ENCODE measurements at places on chromosomes 5 and 9.

DNA sequence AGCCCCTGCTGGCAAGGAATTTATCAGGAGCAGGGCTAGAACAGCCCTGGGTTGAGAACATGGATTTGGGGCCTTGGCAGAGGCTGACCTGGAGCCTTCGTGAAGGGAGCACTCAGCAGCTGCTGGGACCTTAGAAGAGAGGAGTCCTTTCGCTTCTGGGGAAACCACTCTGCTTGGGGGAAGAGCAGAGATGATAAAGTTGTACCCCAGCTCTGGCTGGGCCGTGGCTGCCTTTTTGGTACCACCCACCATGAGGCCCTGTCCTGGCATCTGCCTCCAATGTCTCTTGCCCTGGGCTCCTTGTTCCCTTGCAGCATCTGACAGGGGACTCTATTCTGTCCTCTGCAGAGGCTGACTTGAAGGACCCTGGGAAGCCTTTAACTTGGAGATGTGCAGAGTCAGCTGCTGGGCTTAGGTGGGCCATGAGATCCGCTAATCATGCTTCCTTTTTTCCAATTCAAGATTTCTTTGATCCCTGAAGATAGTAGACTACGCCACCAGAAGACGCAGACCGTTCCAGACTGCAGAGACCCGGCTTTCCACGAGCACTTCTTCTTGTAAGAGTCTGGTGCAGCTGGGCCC lies 20.2 kb downstream of the RGS3 start:
- no peak for DNase-seq

DNA sequence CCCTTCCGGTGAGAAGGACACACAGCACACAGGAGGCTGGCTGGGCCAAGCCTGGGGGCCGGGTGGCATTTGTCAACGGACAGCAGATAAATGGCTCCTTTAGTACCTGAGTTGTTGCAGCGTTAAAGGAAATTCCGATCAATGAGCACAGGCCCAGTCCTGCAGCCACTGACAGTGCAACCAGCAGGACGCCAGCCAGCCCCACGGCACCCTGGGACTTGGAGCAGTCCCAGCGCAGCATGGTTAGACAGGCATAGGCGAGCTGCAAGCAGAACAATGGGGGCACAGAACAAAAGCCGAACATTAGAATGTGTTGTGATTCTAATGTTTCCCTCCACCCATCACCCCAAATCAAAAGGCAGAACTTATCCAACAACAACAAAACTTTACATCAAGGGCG lies 39.3 kb downstream of the PTCH1 start:
- DNase-seq = no peak

- DNase-seq = no peak
These were observed at the start of gene ERAP2 for GRCh38 chr5:96876292-96876850. TSS of gene ERAP2 (plus strand) at chr5:96876500. CDS start at chr5:96879686, 3,186 bp downstream.

DNA sequence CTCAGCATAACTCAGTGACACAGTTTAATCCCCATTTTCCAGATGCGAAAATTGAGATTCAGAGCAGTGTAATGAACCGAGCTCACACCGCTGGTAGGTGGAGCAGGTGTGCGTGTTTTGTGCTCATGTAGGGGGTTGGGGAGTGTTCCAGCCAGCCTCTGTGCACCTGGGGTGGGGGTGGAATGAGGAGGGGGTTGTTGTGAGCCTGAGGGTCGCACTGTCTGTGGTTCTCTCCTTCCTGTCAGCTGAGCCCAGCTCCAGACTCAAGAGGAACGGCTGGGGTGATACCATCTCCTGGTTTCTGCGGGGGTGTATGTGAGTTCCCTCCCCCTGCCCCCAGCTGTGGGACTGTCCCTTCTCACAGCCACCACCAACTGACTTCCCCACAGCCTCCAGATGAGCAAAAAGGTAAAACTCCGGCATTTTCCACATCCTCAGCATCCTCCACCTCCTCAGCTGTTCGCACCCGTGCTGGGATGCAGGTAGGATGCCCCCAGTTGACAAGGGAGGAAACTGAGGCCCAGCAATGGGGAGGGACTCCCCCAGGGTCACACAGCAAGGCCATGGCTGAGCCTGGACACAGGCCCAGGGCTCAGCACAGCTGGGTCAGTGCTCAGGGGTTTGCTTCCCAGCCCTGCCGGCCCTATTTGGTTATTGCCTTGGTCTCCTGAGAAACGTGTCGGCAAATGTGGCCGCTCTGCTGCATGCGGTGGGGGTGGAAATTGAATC lies 2.1 kb downstream of the SH2D3C start:
- DNase-seq = peak; percentile 54

GRCh38 chr5:95162231-95162992 lies 122.5 kb downstream of the MCTP1 start:
- no peak for DNase-seq

DNA sequence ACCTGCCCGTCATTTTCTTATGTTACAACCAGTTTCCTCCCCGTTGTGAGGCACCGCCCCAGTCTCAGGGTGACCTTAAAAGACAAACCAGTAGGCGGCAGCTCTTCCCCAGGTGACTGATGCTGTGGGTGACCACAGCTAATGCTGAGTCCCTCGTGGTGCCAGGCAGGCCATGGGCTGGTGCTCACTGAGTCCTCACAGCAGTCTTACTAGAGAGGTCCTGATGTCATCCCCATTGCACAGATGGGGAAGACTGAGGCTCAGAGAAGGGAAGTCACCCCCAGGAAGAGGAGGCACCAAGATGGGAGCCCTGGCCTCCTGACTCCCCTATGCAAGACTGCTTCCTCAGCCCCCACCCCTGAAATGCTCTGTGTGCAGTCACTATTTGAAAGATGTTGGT lies 978 bp downstream of the CFAP157 start:
- no peak for DNase-seq

DNA sequence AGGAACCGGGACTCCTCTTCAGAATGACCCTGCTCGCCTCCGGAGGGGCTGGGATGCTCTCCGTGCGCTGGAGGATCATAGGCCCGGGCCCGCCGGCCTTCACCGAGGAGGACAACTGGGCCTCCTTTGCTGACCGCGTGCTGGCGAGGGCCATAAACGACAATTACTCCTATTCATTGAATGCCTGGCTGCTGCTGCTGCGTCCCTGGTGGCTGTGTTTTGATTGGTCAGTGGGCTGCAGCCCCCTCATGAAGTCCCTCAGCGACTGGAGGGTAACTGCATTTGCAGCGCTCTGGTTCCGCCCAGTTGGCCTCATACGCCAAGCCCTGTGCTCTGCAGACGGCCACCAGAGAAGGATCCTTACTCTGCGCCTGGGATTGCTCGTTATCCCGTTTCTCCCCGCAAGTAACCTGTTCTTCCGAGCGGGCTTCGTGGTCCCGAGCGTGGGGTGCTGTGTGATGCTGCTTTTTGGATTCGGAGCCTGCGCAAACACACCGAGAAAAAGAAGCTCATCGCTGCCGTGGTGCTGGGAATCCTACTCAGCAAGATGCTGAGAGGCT lies 16.6 kb downstream of the OR2V1 start:
- no peak for DNase-seq
